Urothelium cell line (cell line): ENCODE measurements at places on chromosomes 3 and 15.

GRCh38 chr3:37223141-37223558 is 48.8 kb upstream of the LRRFIP2 start:
- peak; percentile 44 for DNase-seq

- no peak for DNase-seq
These were observed 27.8 kb upstream of the AP4E1 start for GRCh38 chr15:50880651-50881114.

GRCh38 chr15:80662757-80663553 is 32.2 kb upstream of the ABHD17C start:
- no peak for DNase-seq

DNA sequence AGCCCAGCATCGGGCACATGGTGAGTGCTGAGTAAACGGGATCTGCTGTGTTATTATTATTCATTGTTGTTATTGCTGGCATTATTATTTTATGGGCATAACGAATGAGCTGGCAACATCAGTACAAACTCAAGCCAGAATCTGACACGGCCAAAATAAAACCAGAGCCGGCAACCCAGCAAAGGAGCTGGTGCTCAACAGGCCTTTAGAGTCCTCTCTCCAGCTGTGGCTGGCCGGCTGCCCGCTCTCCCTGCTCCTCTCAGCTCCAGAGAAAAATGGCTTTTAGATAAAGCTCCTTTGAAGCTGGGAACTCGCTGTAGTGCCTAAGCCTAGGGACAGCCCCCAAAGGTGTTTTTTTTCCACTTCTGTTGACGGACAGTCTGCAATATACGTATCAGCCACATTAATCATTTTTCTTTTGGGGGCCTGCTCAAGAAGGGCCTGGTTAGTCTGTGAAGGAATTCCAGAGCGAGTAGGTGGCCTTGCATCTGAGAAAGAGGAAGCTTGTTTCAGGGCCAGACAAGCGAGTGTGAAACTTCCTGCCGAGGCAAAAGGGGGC is 193.9 kb upstream of the UBE2E1 start:
- peak; percentile 49 for DNase-seq

GRCh38 chr3:168047190-168047795 is 48.4 kb downstream of the GOLIM4 start:
- peak; percentile 40 for DNase-seq

DNA sequence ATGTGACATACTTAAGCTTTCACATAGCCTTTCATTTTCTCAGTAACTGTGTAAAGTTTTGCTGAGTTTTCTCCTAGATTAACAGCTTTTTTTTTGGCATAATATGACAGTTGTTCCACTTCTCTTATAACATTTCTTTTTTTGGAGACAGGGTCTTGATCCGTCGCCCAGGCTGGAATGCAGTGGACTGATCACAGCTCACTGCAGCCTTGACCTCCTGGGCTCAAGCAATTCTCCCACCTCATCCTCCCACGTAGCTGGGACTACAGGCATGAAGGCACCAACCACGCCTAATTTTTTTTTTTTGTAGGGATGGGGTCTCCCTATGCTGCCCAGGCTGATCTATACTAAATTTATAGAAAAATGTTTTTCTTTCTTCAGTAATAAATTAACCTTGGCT is 30.1 kb downstream of the DLG1 start:
- DNase-seq: no peak
